Stimulated activated CD4-positive, alpha-beta T cell treated with anti-CD3 and anti-CD28 coated beads, Interleukin-1b, Interleukin-23, amount 100 ng/mL, for 24 hours (primary cell): ENCODE measurements at places on chromosomes 6 and 20.

DNA sequence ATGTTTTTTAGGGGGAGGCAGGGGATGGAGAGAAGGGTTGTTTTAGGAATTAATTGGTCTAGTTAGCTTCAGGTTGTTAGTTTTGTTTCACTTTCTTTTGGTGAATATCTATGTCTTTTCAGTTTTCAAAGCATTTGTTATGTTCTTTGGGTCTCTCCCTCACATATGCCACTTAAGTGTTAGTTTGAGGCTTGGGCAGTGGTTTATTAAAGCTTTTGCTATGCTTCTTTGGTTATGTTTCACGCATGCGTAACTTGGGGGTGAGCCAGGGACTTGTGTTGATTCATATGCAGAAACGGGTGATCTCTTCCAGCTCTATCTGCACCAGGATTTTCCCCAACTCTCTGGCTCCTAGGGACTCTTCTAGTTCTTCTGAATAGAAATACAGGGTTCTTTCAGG lies 11.4 kb upstream of the MMS22L start:
- no peak for DNase-seq

GRCh38 chr6:21595285-21596144 lies 2.0 kb downstream of the SOX4 start:
- DNase-seq = no peak

DNA sequence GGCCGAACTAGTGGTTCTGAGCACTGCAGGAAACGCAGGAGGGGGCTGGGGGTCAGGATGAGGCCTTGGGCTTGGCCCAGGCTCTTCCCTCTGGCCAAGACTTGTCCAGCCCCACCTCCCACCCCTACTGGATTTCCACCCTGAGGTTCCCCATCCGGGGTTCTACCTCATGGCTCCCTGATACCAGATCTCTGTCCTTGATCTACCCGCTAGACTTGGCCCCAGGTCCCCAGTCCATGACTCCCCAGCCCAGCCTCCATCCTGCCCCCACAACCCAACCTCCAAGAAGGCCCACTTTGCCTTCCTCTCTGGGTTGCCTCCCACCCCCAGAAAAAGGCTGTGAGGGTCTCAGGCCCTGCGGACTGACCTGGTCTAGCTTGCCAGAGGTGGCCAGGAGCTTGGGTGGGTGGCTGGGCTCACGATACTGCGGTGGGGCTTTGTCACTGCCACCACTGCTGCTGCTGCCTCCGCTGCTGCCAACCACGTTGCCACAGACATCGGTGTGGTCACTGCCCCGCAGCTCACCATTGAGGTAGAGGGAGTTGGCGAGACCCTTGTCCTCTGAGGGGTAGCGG lies 6.8 kb upstream of the FASTKD5 start:
- DNase-seq = no peak

- no peak for DNase-seq
These were observed 6.8 kb upstream of the MRPS10 start for GRCh38 chr6:42224222-42225028.

GRCh38 chr20:24257171-24257570 lies 212.3 kb upstream of the SYNDIG1 start:
- no peak for DNase-seq

- DNase-seq = no peak
These were observed 56.7 kb downstream of the CD83 start for GRCh38 chr6:14174226-14174625.

DNA sequence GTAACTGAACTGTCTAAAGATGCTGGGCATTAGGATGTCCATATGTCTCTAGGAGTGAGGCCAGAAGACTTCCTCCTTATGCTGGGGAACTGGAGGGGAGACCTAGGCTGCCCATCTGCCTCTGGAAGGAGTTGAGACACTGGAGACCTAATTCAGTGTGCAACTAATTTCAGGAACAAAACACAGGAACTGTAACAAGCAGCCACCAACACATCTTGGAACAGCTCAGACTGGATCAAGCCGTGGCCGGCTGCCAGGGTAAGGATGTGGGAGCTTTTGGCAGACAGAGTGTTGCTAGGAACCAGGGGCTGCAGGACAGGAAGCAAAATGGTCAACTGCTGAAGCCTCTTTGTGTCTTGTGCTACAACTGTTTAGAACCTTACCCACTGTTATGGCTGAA lies 16.4 kb upstream of the MAS1 start:
- DNase-seq = no peak

DNA sequence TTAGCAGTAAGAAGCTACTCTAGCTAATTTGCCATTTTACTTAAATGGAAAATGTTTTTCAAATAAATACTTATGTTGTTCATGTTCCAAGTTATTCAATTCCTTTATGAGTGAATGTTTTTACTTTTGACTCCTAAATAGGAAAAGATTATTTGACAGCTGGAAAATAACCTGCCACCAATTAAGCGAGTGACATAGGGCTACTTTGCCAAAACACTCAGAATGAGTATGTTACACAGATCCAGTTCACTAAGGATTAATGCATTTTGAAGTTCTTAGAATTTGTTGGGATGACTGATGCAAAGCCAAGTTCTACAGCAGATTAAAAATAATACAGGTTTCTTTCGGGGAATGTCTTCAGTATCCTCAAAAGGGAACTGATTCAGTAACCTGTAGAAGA lies 144.4 kb downstream of the ADGRG6 start:
- no peak for DNase-seq

DNA sequence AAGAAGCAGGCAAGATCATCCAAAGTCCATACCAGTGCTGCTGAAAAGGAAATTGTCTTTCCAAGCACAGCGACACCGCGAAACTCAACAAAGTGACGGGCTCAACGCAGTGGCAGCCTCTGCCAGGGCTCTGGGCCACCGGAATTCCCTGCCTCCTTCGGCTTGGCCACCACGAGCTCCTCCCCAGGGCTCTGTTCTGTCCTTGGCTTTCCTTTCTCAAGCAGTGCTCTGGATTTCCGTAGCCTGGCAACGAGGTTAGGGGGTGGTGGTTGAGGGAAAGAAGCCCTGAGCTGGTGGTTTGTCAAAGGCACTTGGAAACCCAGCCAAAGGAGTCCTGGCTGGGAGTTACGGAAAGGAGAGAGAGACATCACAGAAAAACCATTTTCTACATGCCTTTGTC lies 31.2 kb downstream of the PRR18 start:
- no peak for DNase-seq

GRCh38 chr6:20819774-20820400 lies 285.6 kb downstream of the CDKAL1 start:
- DNase-seq = no peak
